ENCODE measurements at places on chromosomes 4 and X. TPM values are rescaled to one million over a fixed set of nuclear protein-coding genes. Genes with fewer than 3 reads are reported as not detected.

- H3K4me1 ChIP-seq, result no peaks in the 10 kb centered on the region
- H3K36me3 ChIP-seq, result no peaks in the 10 kb centered on the region
- H3K27me3 ChIP-seq, result no peaks in the 10 kb centered on the region
Measured at GRCh38 chr4:5128569-5128968, 77.3 kb downstream of the STK32B start.

DNA sequence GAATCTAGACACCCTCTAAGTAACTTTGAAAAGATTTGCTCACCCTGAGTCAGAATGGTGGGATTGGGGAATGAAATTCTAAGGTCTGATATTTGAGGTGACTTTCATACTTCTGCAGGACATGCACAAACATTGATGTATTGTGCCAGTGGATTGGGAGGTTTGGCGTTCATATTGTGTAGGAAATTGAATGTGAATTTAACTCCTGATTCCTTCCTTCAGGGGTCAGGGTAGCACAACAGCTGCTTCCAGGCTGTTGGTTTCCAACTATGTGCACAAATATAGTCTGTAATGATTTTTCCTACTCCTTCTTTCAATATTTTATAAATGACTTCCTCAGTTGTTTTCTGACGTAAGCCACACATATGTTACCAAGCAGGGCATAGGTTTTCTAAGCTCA is 3.1 kb downstream of the IL1RAPL1 start:
- H3K4me3 ChIP-seq, result no peak overlapping the region
- H3K27me3 ChIP-seq, result no peaks in the 10 kb centered on the region
- H3K36me3 ChIP-seq, result no peaks in the 10 kb centered on the region
- no peaks in the 10 kb centered on the region for H3K4me1 ChIP-seq

DNA sequence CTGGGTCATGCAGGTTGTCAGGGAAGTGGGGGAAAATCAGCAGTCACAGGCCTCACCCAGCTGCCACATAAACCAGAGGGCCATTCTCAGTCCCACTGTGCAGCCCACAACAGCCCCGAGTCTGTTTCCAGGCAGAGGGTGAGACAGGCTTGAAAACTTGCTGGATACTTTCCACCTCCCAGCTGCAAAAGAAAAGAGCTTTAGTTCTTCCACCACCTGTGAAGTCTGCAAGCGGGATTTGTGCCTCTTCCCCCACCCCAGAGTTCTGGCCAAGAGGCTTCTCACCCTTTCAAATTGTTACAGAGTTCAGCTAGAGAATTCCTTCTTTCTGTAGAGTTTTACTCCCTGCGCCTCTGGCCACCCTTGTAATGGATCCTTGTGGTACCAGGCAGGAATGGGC is 115.5 kb upstream of the ZDHHC15 start:
- DNase-seq, result no peak
- no peak overlapping the region for H3K4me3 ChIP-seq
- H3K36me3 ChIP-seq, result no peaks in the 10 kb centered on the region
- no peak overlapping the region for H3K27ac ChIP-seq
- no peaks in the 10 kb centered on the region for H3K4me1 ChIP-seq
- no peaks in the 10 kb centered on the region for H3K27me3 ChIP-seq

GRCh38 chrX:154397888-154398667 is at the start of gene RPL10:
Gene RPL10 (plus strand): TSS chrX:154398377. CDS start chrX:154398520, 143 bp downstream.
- peak; percentile 91 for DNase-seq
- peaks cover 26% of the 10 kb centered on the region for H3K36me3 ChIP-seq
- H3K4me3 ChIP-seq, result peak within 1 kb of the TSS; percentile 96
- H3K27ac ChIP-seq, result peak within 1 kb of the TSS; percentile 100
- H3K4me1 ChIP-seq, result peaks cover 13% of the 10 kb centered on the region

DNA sequence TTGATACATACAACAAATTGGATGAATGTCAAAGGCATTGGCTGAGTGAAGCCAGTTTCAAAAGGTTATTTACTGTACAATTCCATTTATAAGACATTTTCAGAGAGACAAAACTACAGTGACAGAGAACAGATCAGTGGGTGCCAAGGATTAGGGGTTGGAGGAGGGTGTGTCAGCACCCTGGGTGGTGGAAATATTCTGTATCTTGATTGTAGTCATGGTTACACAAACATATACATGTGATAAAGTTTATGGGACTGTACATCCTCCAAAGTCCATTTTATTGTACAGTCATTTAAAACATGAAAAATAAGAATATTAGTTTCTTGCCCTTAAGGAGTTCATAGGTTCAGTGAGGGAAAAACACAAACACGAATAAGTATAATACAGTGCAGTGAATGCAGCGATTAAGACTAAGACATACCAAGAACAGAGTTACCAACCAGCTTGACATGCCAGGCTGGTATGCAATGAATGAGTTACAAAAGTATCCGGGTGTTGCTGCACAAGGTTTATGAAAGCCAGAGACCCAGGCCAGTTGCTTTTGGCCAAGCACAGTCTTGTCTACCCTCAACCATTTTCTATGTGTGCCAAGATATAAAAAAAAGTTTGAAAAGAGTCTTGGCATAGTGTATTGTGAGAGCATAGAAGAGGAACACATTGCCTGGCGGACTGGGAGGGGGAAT is 123.6 kb downstream of the MSL3 start:
- DNase-seq, result no peak
- H3K4me1 ChIP-seq, result no peaks in the 10 kb centered on the region

DNA sequence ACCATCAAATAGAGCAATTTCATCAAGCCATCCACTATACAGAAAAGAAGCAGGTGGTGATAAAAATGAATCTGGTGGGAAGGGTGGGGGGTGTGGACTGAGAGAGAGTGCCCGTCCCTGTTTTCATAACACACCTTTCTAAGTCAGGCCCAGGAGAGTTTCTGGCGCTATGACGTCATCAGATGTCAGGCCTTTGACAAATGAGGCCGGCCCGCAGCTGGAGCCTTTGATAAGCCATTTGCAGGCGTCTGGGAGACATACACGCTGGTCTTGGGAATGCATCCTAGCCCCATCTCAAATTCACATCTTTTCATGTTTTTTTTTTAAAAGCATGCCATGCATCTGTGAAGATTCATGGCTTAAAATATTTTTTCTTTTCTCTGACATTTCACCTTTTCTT is 404.5 kb downstream of the BCOR start:
- no peaks in the 10 kb centered on the region for H3K36me3 ChIP-seq
- peaks cover 22% of the 10 kb centered on the region for H3K27me3 ChIP-seq
- no peak overlapping the region for H3K27ac ChIP-seq
- no peaks in the 10 kb centered on the region for H3K4me1 ChIP-seq
- no peak overlapping the region for H3K4me3 ChIP-seq

DNA sequence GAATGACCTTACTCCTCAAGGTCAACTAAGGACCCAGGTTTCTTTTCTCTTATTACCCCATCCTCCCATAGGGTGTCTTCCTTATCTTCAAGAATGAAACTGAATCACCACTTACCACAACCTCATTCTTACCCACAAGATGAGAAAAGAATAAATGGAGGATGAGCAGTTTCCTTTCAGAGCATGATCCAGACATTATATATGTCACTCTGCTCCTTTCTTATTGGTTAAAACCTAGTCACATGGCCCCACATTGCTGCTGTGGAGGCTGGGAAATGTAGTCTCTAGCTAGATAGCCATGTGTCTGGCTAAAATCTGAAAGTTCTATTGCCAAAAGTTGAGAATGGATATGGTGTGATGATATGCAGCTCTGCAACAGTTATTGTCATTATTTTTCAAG is 62.4 kb upstream of the RAI2 start:
- peak; percentile 7 for DNase-seq
- no peak overlapping the region for H3K27ac ChIP-seq
- H3K27me3 ChIP-seq, result no peaks in the 10 kb centered on the region
- peaks cover 9% of the 10 kb centered on the region for H3K4me1 ChIP-seq
- H3K36me3 ChIP-seq, result no peaks in the 10 kb centered on the region
- H3K4me3 ChIP-seq, result no peak overlapping the region

DNA sequence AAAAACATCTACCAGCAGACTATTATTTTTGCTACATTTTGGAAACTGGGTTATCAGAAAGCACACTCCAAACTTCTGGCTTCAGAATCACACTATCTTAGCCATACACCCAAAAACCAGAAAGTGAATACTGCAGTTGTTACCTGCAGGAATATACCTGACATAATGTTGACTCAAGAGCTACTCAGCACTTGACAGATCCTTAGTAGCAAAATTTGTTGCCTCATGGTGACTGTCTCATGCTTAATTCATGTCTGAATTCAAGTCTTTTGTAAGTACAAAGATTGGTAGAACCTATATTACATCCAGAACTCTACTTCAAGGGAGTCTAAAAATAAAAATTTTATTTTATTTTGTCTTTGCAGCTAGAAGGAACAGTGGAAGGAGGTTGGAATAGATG is 140.2 kb upstream of the GYPA start:
- no peaks in the 10 kb centered on the region for H3K27me3 ChIP-seq
- H3K27ac ChIP-seq, result no peak overlapping the region
- no peak for DNase-seq
- H3K36me3 ChIP-seq, result no peaks in the 10 kb centered on the region
- H3K4me3 ChIP-seq, result no peak overlapping the region
- H3K4me1 ChIP-seq, result no peaks in the 10 kb centered on the region

GRCh38 chr4:48178931-48179330 is 44.9 kb upstream of the TXK start:
- H3K4me3 ChIP-seq, result no peak overlapping the region
- H3K27me3 ChIP-seq, result no peaks in the 10 kb centered on the region
- DNase-seq, result no peak
- no peak overlapping the region for H3K27ac ChIP-seq
- H3K4me1 ChIP-seq, result peaks cover 12% of the 10 kb centered on the region

DNA sequence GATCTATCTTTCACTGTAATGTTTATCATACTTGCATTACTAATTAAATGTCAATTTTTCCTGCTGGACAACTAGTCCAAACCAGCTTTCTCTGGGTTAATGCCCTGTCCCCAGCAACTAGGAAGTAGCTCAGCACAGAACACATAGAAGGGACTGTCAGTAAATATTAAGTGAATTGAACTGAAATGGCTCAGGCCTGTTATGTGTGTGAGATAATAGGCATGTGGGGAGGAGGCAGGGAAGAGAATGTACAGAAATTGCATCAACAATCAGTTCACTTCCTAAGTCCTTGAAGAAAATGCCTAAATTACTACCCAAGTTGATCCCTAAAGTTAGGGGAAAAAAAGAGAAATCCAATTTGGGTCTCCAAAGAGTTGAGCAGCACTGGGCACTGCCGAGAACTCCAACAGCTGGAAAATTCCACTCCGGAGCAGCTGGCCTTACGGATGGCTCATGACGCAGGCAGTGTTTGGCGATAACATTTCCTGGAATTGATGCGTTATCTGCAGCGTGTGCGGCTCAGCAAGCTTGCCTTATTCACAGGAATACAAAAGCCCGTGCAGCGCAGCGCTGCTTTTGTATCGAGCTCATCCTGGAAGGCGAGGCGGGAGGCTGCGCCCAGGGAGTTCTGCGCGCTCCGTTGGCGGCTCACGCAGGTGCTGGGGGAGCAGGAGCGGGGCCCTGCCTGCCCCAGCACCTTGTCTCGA is 297.3 kb upstream of the LCORL start:
- DNase-seq, result no peak
- no peak overlapping the region for H3K27ac ChIP-seq
- H3K4me1 ChIP-seq, result no peaks in the 10 kb centered on the region
- H3K4me3 ChIP-seq, result no peak overlapping the region
- H3K27me3 ChIP-seq, result peaks cover 6% of the 10 kb centered on the region
- H3K36me3 ChIP-seq, result no peaks in the 10 kb centered on the region

GRCh38 chr4:125762537-125762936 is 447.8 kb downstream of the FAT4 start:
- no peaks in the 10 kb centered on the region for H3K27me3 ChIP-seq
- H3K36me3 ChIP-seq, result no peaks in the 10 kb centered on the region
- H3K4me1 ChIP-seq, result no peaks in the 10 kb centered on the region
- no peak overlapping the region for H3K4me3 ChIP-seq
- no peak for DNase-seq

- no peaks in the 10 kb centered on the region for H3K27me3 ChIP-seq
- no peak overlapping the region for H3K4me3 ChIP-seq
- H3K36me3 ChIP-seq, result peaks cover 56% of the 10 kb centered on the region
- peaks cover 42% of the 10 kb centered on the region for H3K4me1 ChIP-seq
- H3K27ac ChIP-seq, result no peak overlapping the region
Measured at GRCh38 chrX:40061005-40061404, 36.8 kb downstream of the BCOR start.

GRCh38 chr4:8204576-8205227 is 5.6 kb downstream of the SH3TC1 start:
- DNase-seq, result no peak
- H3K4me3 ChIP-seq, result no peak overlapping the region
- H3K36me3 ChIP-seq, result no peaks in the 10 kb centered on the region
- peaks cover 28% of the 10 kb centered on the region for H3K4me1 ChIP-seq

DNA sequence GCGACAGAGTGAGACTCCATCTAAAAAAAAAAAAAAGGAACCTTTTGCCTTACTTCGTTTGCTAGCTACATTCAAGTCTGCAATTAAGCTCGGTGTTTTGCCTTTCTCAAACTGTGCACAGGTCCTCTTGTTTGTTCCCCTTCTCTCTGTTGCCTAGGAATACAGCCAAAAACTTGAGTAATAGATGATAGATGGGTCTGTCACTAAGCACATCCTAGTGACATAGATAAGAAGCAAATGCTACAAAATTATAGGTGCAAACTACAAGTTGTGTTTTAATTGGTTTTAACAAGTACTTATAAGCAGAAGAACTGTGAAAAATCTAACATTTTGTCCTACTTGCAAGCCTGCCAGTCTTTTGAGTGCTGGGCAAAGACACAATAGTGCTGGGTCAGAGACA is 95.2 kb downstream of the SNCA start:
- no peak for DNase-seq
- no peaks in the 10 kb centered on the region for H3K36me3 ChIP-seq
- H3K27me3 ChIP-seq, result no peaks in the 10 kb centered on the region

GRCh38 chr4:10753336-10753735 is 68.8 kb upstream of the CLNK start:
- no peak overlapping the region for H3K27ac ChIP-seq
- no peak overlapping the region for H3K4me3 ChIP-seq
- H3K4me1 ChIP-seq, result no peaks in the 10 kb centered on the region
- no peak for DNase-seq

DIPK2B gene
- not detected for total RNA-seq

H2AZ1 gene
- 426 TPM for total RNA-seq

FAM241A gene
- 1.2 TPM for total RNA-seq

NXF2 gene
- total RNA-seq, result not detected

CT45A10 gene
- not detected for total RNA-seq

CDKL2 gene
- 1.00 TPM for total RNA-seq
